ENCODE measurements at places on chromosomes 7 and 10. TPM values are rescaled to one million over a fixed set of nuclear protein-coding genes. Genes with fewer than 3 reads are reported as not detected.

Gene PAOX
- 7.1 TPM for total RNA-seq

DNA sequence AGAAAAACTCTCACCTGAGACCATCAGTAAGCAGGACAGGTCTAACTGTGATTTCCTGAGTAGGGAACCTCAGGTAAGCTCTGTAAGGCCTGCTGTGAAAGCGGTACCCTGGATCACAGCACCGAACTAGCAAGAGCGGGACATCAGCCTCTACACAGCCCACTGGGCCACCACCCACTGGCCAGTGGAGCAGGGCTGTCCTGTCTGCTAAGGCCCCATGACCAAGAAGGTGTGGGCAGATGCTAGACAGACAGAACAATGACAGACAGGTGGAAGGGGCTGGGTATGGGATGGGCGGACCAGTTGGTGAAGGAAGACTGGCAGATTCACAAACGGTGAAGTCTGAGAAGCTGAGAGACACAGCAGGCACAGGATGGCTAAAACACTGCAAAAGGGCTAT, 79.4 kb upstream of the DDC start:
- DNase-seq, result no peak

Gene TBX20
- not detected for total RNA-seq

GRCh38 chr10:103951942-103952341, 15.0 kb upstream of the SLK start:
- no peak for DNase-seq

Gene MAT1A
- 0.37 TPM for total RNA-seq

- DNase-seq, result peak; percentile 88
Measured at GRCh38 chr7:2529161-2530070, 9.8 kb downstream of the LFNG start.

DNA sequence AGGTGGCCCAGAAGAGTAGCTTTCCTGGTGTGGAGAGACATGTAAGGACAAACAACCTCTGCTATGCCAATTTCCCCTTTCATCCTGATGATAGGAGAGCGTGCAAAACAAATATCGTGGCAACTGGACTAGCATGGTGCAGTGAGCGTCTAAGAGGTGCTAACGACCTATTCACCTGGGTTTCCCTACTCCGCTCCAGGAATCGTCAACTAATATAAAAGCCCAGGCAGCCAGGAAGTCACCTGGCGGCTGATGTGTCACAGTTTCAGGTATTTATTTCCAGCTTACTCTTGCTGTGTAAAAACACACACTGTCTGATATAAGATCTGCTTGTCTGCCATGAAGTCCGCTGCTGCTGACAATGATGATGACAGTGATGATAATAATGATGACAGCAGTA, 56.5 kb upstream of the EFCAB10 start:
- no peak for DNase-seq
